ENCODE measurements at places on chromosomes 3 and 15. TPM values are rescaled to one million over a fixed set of nuclear protein-coding genes. Genes with fewer than 3 reads are reported as not detected.

The FSD2 gene
- not detected for total RNA-seq

The LRRC34 gene
- 6.0 TPM for total RNA-seq

The ALDH1A3 gene
- total RNA-seq = not detected

DNA sequence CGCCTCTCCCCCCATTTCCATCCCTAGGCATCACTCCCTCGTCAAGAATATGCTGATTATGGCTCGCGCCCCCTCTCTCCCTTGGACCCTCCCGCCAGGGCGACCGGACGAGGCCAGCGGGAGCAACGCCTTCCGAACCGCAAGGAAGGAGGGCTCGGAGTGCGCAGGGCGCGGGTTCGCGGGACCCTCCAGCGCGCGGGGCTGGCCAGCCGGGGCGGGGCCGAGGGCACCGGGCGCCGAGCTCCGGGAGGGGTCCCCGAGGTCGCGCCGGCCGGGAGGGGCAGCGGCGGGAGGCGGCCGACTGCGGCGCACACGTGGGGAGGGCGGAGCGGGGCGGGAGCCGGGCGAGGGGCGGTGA is 483 bp downstream of the EHD4 start:
- H3K27ac ChIP-seq = peak overlapping the region; percentile 90
- H3K27me3 ChIP-seq = peaks cover 15% of the 10 kb centered on the region
- H3K4me1 ChIP-seq = peaks cover 58% of the 10 kb centered on the region
- peaks cover 14% of the 10 kb centered on the region for H3K36me3 ChIP-seq
- H3K4me3 ChIP-seq = peak overlapping the region; percentile 82
- DNase-seq = no peak

- peaks cover 11% of the 10 kb centered on the region for H3K36me3 ChIP-seq
- peaks cover 25% of the 10 kb centered on the region for H3K4me1 ChIP-seq
- H3K27me3 ChIP-seq = no peaks in the 10 kb centered on the region
These were observed 134.0 kb downstream of the LPP start for GRCh38 chr3:188287762-188288505.

DNA sequence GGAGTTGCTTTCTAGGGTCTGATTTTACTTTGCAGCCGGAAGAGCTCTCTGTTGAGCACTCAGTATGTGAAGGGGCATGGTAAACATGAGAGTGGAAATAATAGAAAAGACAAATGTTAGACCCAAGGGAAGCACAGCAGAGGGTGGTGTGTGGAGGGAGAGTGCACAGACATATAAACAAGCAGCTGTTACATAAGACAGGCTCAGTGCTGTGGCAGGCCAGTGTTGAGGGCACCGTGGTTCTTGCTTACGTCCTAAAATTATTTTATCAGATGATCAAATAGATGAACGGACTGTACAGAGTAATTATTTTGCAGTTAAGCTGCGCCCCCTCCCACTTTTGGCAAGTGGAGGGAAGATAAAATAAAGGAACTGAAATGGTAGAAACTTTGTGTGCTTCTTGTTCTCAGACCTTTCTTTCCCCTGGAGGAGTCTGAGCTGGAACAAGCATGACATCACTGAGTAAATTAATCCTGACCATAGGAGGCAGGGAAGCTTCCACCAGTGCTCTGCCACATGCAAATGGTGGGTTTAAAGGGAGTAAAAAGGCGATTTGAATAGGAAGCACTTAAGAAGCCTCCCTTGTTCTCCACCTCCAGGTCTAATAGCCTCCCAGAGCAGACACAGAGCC is 205.6 kb downstream of the IL20RB start:
- no peak overlapping the region for H3K27ac ChIP-seq
- H3K4me3 ChIP-seq = no peak overlapping the region
- H3K27me3 ChIP-seq = peaks cover 9% of the 10 kb centered on the region
- no peaks in the 10 kb centered on the region for H3K36me3 ChIP-seq
- no peaks in the 10 kb centered on the region for H3K4me1 ChIP-seq

- no peak overlapping the region for H3K4me3 ChIP-seq
- H3K4me1 ChIP-seq = no peaks in the 10 kb centered on the region
- H3K36me3 ChIP-seq = peaks cover 5% of the 10 kb centered on the region
These were observed 43.8 kb downstream of the TKT start for GRCh38 chr3:53211706-53212702.

DNA sequence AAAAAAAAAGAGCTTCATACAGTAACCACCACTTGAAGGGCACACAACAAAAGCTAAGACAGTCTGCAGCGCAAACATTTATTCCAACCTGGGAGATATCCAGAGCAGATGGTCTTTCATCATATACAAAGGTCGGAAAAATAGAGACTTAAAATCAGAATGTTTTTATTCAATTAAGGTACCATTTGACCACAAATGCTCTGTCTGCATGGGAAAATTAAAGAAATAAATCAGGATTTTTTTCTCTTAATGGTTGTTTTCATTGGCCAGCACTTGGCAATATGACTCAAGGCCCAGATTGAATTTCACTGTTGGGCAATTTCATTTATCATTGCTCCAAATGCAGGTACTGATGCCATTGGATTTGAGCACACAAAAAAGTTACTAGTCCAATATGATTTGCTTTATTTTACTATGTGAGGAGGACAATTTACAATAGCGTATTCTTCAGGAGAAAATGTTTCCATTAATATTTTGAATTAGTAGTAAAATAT is 145.9 kb upstream of the AGTR1 start:
- no peak overlapping the region for H3K4me3 ChIP-seq
- H3K27me3 ChIP-seq = no peaks in the 10 kb centered on the region
- no peaks in the 10 kb centered on the region for H3K4me1 ChIP-seq
- no peak overlapping the region for H3K27ac ChIP-seq
- no peaks in the 10 kb centered on the region for H3K36me3 ChIP-seq

GRCh38 chr3:7787871-7788828 is 713.5 kb upstream of the LMCD1 start:
- no peak overlapping the region for H3K27ac ChIP-seq
- no peaks in the 10 kb centered on the region for H3K4me1 ChIP-seq
- H3K4me3 ChIP-seq = no peak overlapping the region

GRCh38 chr15:41408234-41408641 is 5.9 kb upstream of the NDUFAF1 start:
- H3K27ac ChIP-seq = no peak overlapping the region
- no peaks in the 10 kb centered on the region for H3K27me3 ChIP-seq
- DNase-seq = no peak
- no peaks in the 10 kb centered on the region for H3K36me3 ChIP-seq
- no peak overlapping the region for H3K4me3 ChIP-seq

All from activated CD4-positive, alpha-beta memory T cell treated with anti-CD3 and anti-CD28 coated beads, Interleukin-2, amount 10 ng/mL, durations not matched to agents 7 days and 5 days (primary cell).